Activated T-helper 2 cell treated with anti-CD3 and anti-CD28 coated beads, Interferon-gamma antibody, Interleukin-2, Interleukin-4, amounts not matched to agents 10 μg/mL and 5 μg/mL and 100 μg/mL, durations not matched to agents 14 hours and 24 hours and 36 hours (primary cell): ENCODE measurements at places on chromosomes 5 and 9.

- DNase-seq, result no peak
These were observed 370.0 kb downstream of the ZSWIM6 start for GRCh38 chr5:61701877-61702602.

DNA sequence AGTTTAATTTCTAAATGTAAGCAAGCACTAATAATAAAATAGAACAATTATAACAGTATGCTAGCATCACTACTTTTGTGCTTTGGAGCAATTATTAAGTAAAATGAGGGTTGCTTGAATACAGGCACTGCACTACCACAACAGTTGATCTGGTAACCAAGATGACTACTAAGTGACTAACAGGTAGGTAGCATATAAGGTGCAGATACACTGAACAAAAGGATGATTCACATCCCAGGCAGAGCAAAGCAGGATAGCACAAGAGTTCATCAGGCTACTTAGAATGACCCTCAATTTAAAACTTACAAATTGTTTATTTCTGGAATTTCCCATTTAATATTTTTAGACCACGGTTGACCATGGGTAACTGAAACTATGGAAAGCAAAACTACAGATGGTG is 48.0 kb upstream of the RGS7BP start:
- no peak for DNase-seq

- DNase-seq, result no peak
These were observed 33.0 kb downstream of the FRMPD1 start for GRCh38 chr9:37683531-37684371.

DNA sequence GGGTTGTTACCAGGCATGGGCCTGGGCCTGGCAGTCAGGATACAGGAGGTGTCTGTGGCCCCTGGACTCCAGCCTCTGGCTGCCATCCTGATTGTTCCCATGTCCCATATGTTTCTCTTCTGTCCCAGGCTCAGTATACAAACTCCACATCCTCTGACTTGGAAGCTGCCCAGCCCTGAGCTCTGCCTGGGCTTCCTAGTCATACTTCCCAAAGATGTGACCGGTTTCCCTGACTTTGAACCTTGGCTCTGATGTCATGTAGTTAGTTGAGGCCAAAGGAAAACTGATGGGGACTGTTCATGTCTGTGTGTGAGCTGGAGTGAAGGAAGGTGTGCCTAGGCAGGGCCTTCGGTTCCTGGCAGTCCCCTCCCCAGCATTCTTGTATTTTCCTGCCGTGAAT is 50.4 kb downstream of the CYSTM1 start:
- no peak for DNase-seq

DNA sequence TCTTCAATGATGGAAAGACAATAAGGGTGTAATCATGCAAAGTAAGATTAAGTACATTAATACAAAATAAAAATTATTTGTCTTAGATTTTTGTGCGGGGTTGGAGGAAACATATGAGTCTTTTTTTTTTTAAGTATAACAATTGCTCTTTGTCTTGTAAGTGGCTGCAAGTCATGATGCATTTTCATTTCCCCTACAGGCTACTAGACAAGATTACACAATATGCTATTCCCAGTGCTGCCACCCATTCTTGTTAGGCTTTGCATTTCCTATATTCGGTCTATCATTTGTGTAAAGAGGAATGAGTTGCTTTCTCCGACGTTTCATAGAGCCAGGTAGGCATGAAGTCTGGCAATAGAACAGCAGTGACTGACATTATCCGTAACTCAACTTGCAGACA is 294.2 kb upstream of the CYLC2 start:
- no peak for DNase-seq

DNA sequence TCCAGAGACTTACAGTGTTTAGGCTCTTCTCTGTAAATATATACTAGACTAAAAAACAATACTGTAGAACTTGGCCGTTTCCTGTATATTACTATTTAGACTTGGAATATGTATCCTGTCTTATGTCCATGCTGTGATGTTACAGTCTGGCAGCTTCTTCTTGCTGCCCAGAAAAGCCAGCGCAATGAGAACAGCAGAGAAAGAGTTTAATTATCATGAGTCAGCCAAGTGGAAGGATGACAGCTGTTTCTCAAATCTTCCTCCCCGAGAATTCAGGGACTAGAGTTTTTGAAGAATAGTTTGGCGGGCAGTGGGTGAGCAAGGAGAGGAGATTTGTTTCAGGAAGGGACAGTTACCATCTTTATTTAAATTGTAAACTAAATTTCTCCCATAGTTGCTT is 37.5 kb downstream of the NAA35 start:
- no peak for DNase-seq

DNA sequence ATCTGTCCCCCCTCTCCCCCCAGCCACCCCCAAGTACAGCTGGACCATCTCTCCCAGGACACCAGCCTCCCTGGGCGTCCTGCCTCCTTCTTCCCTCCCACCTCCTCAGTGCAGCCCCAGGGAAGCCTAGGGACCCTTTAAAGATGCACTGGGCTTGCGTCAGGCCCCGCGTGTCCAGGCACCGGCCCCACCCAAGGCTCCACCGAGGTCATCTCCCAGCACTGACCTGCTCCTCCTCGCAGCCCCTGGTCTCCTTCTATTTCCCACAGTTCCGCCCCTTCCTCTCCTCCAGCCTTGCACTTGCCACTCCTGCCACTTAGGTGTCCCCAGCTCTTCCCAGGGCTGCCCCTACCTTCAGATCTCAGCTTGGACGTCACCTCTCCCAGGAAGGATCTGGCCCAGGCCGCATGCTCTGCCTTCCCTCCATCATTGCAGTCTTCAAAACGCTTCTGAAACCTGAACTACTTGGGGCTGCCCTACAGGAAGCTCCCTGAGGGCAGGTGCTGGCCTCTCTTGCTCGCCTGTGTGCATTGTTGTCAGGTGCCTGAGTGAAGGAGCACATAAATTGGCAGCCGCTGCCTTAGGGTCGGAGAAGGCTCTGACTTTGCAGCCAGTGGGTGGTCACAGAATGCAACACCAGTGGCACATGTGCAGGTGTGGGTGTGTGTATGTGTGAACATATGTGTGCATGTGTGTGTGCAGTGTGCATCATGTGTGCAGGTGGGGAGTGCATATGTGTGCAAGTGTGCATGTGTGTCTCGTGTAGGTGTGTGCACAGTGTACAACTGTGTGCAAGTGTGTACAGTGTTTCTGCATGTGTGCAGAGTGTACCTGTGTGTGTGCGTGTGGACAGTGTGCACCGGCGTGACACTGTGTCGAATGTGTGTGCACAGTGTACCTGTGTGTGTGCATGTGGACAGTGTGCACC is 152.9 kb downstream of the C9orf50 start:
- no peak for DNase-seq

GRCh38 chr9:127358023-127358535 is 38.9 kb upstream of the SLC2A8 start:
- DNase-seq, result no peak

GRCh38 chr9:88702985-88703384 is 168.0 kb downstream of the NXNL2 start:
- DNase-seq, result no peak

DNA sequence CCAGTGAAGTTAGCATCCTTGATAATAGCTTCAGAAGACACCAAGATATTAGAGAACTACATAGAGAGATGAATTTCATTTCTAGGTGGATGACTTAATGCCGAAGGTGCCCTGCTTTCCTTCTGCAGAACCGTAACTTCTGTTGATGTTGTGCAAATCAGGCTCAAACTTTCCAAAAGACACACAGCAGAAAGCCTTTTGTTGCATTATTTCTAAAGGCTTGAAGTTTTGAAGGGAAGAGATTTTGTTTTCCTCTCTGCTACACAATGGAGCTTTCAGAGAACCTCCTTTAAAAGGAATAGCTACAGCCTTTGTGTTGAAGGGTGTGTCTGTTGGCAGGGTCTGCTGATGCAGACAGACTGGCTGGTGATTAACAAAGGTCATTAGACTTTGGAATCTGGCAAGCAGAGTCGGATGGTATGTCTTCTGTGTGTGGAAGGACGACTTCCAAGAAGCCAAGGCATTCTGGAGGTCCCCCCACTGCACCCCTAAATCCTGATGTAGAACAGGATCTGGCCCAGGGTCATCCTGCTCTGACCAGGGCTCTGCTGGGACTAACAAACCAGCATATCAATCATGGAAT is 57.8 kb downstream of the ZNF462 start:
- DNase-seq, result no peak

- DNase-seq, result no peak
These were observed 25.3 kb downstream of the DAP start for GRCh38 chr5:10735569-10736276.

DNA sequence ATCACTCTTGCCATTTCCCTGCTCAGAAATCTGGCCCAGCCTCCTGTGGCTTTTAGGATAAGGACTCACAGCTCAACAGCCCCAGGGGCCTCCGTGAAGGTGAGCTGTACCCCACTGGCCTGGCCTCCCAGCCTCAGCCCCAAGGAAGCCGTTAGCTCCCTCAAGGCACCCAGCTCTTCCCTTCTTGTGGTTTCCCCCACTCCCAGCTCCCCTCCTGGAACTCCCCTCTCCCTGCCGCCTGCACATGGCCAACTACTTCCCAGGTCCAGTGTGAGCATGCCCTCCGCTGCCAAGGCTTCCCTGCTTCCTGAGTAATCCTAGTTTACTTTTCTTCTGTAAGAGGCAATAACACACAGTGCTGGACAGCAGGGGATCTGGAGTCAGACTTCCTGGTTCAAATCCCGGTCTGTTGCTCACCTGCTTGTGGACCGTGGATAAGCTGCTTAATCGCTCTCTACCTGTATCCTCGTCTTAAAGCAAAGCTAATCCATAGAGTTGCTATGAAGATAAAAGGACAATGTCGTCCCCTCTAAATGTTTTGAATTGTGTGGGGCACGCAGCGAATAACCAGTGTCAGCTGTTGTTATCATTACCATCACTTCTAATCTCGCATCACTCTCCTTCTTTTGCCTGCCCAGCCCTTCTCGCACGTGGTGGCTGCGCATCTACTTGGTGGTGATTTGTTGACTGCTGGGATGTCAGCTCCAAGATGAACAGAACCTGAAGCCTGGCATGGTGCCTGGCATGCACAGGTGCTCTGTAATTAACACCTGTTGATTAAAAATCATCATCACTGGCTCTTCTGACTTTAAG is 86.6 kb downstream of the C5orf15 start:
- no peak for DNase-seq

DNA sequence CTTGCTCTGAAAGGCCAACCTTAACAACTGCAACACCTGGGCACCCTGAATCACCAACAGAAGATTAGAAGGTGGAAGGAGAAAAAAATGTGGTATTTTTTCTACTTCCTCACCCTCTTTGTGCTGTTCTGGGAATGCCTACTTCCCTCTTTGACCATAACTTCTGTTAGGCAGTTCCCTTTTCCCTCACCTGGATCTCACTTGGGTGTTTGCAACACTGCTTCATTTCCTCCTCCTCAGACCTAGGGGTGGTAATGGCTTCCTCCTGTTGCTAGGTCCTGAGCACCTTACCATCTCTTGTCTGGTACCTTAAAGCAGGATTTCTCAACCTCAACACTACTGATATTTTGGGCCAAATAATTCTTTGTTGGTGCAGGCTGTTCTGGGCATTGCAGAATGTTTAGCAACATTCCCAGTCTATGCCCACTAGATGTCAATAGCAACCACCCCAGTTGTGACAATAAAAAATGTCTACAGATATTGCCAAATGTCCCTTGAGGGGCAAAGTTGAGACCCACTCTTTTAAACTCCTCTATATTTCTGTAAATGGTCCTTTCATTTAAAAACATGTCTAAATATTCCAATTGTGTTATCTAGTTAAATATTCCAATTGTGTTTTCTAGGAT is 300.0 kb upstream of the VLDLR start:
- DNase-seq, result no peak

- DNase-seq, result no peak
These were observed 24.6 kb downstream of the CDC26 start for GRCh38 chr9:113250807-113251206.

- DNase-seq, result no peak
These were observed 566.9 kb downstream of the PDE4D start for GRCh38 chr5:59326596-59326995.

- no peak for DNase-seq
These were observed 21.1 kb downstream of the HMGXB3 start for GRCh38 chr5:150021491-150022157.

GRCh38 chr9:80932181-80932580 is 757.2 kb downstream of the TLE1 start:
- DNase-seq, result no peak

DNA sequence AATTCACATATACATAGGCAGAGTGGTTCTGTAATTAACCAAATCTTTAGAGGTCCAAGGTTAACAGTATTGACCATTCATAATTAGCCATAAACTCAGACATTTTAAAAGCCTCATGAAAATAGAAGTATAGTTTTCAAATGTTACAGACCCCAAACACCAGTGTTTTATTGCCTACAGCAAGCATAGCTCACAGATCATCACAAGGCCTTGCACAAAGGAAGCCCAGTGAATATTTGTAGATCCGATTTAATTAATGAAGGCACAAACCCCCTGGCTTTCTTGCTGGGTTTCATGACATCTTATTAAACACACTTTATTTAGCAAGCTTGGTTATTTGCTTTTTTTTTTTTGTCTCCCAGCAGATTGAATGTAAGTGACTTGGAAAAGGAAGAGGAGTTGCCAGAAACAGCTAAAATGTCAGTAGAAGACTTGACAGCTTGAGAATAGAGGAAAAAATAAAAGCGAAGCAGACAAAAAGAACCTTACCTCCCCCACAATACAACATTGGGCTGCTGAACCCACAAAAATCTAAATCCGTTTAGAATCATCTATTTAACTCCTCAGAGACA is 283.9 kb upstream of the TNC start:
- no peak for DNase-seq
